Suppressor macrophage treated with lipopolysaccharide for 1 hour (primary cell): ENCODE measurements at places on chromosomes 7 and 10.

- DNase-seq: no peak
Measured at GRCh38 chr7:118033273-118033672, 150.7 kb upstream of the LSM8 start.

DNA sequence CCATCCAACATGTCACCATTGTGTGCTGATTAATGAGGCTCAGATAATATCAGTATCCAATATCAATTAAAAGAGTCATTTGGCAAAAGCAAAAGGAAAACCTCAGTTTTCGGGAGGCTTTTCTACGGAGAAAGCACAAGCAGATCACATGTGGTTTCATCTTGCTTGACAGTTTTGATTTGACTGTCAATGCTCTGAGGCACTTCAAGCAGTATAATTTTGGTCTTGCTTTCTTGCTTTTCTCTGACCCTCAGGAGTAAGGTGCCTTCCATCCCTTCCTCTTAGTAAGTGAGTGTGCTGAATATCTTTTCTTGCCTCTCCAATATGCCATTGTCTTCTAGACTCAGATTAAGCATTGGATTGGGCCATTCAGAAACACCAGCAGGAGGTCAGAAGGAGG is 115.5 kb upstream of the CALCR start:
- DNase-seq: no peak

- DNase-seq: no peak
Measured at GRCh38 chr7:157760004-157760730, 423.4 kb downstream of the DNAJB6 start.

DNA sequence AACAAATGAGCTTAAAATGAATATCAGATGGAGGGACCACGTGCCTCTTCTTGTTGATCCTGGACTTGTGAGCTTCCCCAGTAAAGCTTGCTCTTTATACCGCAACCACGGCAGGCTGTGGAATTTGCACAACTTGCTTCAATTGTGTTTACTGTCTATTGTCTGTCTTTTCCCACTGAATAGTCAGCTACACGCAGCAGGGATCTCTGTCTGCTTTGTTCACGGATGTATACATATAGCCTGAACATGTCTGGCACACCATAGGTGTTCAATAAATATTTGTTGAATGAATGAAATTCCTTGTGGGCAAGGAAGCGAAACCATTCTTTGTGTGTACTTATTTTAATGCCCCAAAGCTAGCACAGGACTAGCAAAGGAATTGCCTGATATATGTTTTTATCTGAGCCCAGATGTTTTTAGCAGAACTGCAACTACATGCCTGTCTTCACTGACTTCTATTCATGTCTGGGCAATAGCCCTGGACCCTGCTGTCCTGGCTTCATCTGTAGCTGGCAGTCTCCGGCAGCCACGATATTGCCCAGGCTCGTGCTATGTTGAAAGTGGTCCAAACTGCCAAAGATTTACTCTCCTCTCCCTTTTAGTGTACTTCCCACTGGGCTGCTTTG is 29.9 kb upstream of the IFRD1 start:
- no peak for DNase-seq

DNA sequence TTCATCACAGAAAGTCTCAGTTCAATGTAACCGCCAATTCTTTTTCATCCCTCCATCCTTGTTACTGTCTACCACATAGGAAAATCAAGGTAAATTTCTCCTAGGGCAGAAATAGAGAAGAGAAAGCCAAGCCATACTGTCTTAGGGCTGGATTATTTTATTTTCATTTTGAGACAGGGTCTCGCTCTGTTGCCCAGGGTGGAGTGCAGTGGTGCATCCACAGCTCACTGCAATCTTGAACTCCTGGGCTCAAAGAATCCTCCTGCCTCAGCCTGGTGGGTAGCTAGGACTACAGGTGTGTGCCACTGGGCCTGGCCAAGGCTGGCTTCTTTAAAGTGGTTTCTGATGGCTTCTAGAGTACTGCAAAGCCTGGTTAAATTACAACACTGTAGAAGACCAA is 181.7 kb downstream of the SRPK2 start:
- no peak for DNase-seq

DNA sequence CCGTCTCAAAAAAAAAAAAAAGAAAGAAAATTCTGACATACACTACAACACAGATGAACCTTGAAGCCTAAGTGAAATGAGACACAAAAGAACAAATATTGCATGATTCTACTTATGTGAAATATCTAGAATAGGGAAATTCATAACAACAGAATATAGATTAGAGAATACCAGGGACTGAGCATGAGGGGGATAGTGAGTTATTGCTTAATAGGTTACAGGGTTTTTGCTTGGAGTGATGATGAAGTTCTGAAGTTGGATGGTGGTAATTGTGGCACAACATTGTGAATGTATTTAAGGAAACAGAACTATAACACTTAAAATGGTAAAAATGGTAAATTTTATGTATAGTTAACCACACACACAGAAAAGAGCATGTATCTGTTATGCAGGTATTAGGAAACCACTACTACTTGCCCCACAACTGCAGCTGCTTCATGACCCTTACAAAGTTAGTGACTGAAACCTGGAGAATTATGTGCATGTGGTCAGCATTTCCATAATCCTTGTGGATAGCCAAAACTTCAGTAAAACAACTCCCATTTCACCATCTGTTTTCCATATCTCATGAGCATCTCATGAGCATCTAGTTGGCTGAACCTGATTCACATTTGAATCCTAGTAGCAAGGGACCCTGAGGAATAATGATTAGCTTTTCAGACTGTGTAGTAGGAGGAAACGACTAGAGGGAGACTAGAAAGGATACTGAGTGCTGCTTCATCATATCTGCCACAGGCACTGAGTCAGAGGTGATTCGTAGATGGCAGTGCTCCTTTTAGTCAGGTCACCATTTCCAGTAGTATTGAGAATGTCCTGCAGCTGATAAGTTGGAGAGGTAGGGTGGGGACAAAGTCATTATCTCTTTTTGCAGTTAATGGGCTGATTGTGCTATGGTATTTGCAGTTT is 26.3 kb downstream of the SAMD8 start:
- peak; percentile 65 for DNase-seq

- no peak for DNase-seq
Measured at GRCh38 chr10:60521974-60522405, 132.3 kb upstream of the ANK3 start.

DNA sequence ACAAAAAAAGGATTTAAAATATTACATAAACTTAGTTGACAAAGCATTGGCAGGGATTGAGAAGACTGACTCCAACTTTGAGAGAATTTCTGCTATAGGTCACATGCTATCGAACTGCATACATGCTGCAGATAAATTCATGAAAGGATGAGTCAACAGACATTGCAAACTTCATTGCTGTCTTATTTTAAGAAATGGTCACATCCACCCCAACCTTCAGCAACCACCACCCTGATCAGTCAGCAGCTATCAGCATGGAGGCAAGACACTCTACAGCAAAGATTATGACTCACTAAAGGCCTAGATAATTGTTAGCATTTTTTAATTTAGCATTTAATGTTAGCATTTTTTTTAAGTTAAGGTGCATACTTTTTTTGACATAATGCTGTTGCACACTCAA is 73.6 kb downstream of the AGK start:
- no peak for DNase-seq
